ENCODE measurements at places on chromosomes 12 and 14. TPM values are rescaled to one million over a fixed set of nuclear protein-coding genes. Genes with fewer than 3 reads are reported as not detected.

DNA sequence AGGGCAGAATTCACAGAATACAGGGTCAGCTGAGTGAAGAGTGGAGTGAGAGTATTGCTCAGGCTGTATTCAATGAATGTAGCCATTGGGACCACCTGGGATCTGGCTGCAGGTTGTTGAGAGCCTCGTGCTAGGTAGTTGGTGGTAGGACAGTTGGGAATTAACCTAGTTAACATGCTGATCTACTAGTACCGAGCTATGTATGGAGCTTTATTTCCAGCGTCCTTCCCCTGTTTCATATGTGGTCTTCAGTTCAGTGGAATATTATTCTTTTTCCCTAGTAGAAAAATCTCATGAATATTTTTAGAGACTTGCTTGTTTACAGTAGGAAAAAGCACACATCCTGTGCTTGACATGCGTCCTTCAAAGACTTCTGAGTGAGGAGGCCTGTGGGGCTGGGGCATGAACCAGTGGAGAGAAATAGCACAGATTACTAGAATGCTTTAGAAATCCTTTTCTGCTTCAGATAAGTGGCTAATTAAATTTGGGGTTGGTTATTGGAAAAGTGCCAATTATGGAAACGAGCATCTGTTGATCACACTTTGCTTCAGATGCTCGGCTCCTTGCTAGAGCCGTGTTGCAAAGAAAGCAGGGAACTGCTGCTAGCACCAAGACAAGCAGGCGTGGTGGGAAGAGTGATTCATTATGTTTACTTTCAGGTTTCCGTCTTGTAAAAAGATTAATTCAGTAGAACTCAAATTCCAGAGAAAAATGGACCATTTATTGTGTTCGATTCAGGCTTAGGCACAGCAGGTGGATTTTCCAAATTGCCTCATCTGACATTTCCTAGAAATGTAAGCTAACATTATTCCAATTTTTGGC, 53.6 kb downstream of the ARF6 start:
- DNase-seq = no peak

DNA sequence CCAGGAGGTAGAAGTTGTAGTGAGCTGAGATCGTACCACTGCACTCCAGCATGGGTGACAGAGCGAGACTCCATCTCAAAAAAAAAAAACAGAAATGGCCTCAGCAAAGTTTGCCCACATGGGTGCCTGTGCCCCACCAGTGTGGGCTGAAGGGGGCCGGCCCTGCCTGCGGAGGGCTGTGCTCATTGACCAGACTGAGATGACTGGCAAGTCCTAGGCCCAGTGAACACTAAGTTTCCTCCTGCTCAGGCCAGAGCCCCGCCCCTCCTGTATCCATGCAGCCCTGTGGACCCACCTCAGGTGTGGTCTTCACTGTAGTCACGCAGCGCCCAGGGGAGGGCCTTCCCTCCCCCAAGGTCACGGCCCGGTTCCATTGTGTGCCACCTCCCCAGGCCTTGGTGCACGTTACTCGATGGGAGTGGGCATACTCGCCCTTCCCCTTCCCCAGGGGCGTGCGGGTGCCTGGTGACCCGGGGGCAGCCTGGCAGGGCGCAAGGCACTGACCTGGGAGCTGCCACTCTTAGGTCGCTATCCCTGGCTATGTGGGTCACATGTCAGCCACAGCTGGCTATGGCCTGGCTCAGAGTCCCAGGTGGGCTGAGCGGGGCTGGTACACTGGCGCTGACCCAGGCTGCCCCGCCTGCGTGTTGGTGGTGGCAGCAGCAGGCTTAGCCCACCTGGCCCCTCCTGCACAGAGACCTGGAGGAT, 16.1 kb downstream of the INF2 start:
- DNase-seq = no peak

- peak; percentile 65 for DNase-seq
Measured at GRCh38 chr14:75132382-75133086, 5.7 kb upstream of the NEK9 start.

DNA sequence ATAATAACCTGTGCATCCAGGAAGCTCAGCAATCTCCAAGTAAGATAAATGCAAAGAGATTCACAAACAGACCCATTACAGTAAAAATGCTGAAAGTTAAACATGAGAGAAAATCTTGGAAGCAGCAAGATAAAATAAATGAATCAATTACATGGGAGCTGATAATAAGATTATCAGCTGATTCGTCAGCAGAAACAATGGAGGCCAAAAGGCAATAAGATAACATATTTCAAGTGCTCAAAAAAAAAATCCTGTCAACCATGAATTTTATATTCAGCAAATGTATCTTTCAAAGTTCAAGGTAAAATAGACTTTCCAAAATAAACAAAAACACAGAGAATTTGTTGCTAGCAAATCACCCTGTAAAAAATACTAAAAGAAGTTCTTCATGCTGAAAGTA, 36.4 kb upstream of the MBIP start:
- no peak for DNase-seq

GRCh38 chr12:42588524-42589464, 752 bp downstream of the PRICKLE1 start:
- no peak for DNase-seq

DNA sequence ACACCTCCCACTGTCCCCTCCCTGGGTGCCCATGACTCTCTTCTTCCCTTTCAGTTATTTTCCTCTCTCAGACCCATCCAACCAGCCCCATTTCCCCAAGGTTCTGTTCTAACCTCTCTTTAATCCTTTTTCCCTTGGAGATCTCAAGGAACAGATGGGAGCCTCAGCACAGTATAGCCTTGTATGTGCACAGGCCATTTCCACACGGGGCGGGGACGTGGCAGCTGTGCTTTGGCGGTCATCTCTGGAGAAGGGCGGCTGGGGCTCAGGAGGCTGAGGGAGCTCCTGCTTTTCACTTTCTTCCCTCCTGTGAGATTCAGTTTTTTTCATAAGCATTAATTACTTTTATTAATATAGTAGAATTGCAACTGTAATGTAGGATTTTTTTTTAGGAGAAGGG, 212.2 kb downstream of the ZFP36L1 start:
- no peak for DNase-seq

- no peak for DNase-seq
Measured at GRCh38 chr14:101559624-101560533, 1.4 kb upstream of the DIO3 start.

DNA sequence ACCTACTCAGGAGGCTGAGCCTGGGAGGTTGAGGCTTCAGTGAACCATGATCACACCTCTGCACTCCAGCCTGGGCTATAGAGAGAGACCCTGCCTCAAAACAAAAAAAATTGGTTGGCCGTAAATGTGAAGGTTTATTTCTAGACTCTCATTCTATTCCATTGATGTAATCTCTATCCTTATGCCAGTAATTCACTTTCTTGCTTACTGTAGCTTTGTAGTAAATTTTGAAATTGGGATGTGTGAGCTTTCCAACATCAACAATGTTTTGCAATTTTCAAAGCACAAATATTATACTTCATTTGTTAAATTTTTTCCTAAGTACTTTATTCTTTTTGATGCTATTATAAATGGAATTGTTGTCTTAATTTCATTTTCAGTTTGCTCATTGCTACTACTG, 24.6 kb downstream of the LIN52 start:
- DNase-seq = no peak

DNA sequence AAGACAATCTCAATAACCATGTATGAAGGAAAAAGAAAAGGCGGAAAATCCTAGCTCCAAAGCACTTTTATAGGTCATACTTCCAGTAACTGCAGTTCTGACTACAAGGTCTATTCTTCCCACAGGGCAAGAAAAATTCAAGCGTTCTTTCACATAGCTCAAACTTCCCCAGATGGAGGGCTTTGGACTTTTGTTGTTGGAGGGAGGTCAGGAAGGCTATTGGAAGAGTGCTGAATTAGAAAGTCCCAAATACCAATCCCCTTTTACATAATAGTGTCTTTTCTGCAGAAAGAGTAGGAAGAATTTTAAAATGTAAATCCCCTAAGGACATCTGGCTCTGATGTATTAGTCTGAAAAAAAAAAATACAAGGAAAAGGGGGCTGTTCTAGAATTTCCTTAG, 309.4 kb downstream of the MDGA2 start:
- DNase-seq = no peak

- DNase-seq = no peak
Measured at GRCh38 chr14:49853572-49854375, 1.2 kb upstream of the NEMF start.

TAS2R50 gene
- 0.47 TPM for total RNA-seq

CLEC7A gene
- 25.3 TPM for total RNA-seq

LMNTD1 gene
- not detected for total RNA-seq

LIN7A gene
- 0.76 TPM for total RNA-seq

ACTR10 gene
- 73.1 TPM for total RNA-seq

Measured in thymus (tissue), 14 donors.